Lower leg skin (tissue), 4 donors: ENCODE measurements at places on chromosomes 1 and 21.

DNA sequence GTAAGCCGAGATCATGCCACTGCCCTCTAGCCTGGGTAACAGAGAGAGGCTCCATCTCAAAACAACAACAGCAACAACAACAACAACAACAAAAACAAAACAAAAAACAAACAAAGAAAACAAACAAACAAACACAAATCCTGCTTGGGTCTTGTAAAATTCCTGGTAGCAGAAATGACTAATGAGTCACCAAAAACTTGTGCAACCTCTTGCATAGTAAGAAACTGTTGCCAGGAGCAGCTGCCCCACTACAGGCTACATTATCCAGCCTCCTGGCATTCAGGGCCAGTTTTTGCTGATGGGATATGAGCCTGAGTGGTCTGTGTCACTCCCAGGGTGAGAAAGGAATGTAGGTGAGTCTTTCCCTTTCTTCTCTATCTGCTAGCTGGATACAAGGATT lies 245.4 kb downstream of the TNR start:
- DNase-seq, result no peak

- no peak for DNase-seq
Measured at GRCh38 chr21:35940074-35940927, 120.0 kb downstream of the SETD4 start.

DNA sequence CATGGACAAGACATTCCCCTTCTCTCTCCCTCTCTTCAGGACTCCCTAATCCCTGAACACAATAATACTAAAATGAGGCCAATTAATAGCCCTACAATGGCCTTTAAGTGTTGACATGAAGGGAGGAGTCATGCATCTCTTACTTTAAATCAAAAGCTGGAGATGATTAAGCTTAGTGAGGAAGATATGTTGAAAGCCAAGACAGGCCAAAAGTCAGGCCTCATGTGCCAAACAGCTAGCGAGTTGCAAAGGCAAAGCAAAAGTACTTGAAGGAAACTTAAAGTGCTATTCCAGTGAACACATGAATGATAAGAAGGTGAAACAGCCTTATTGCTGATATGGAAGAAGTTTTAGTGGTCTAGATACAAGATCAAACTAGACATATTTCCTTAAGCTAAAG lies 49.5 kb upstream of the CD46 start:
- DNase-seq, result no peak

GRCh38 chr21:41975391-41976272 lies 21.8 kb upstream of the C2CD2 start:
- DNase-seq, result peak; percentile 8

- no peak for DNase-seq
Measured at GRCh38 chr1:216894494-216894893, 171.3 kb upstream of the ESRRG start.

DNA sequence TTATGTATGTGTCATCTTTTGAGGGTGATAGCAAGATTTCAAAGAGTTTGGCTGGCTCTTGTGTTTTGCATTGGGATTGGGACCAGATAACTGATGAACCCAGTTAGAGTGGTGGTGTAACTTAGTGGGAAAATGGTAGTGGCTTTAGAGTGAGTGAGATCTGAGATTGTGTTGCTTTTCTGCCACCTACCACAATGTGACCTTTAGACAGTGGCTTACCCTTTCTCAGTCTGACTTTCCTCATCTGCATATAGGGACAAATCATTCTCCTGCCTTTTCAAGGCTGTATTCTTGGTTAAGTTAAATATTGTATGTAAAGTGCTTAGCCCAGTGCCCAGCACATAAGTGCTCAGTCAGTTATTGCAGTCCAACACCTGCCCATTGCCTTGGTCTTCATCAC lies 31.3 kb downstream of the CENPF start:
- DNase-seq, result no peak

- no peak for DNase-seq
Measured at GRCh38 chr1:14452551-14452950, 145.9 kb upstream of the KAZN start.

GRCh38 chr1:58933599-58933926 lies 149.7 kb upstream of the JUN start:
- DNase-seq, result no peak

- DNase-seq, result no peak
Measured at GRCh38 chr1:70090141-70090540, 115.2 kb downstream of the LRRC40 start.

- no peak for DNase-seq
Measured at GRCh38 chr1:160708118-160708517, 3.5 kb downstream of the CD48 start.

GRCh38 chr1:24773618-24774017 lies 28.4 kb downstream of the CLIC4 start:
- DNase-seq, result no peak

DNA sequence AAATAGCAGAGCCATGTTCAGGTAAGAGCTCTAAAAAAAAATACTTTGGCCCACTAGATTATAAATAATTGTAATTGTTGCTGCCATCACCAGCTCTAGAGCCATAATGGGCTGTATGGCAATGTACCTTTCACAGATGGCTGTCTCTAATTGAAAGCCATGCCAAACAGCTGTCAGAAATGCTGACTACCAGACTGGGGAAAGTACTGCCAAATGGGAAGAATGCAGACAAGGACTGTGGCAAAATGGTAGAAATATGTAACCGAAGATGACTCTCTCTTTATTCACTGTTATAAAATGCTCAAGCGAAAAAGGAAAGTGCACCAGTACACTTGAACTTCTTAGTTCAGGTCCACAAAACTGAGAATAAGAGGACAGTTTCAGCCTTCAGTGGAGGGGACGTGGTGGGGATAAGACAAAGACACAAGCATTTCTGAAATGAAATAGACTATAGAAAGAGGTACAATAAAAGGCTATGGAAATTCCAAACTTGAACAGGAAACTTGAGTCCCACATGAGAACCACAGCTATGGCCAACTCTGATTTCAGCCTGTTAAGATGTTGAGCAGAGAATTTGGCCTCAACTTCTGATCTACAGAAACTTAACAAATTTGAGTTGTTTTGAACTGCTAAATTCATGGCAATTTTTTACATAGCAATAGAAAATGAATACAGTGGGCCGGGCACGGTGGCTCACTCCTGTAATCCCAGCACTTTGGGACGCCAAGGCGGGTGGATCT lies 46.5 kb upstream of the LPGAT1 start:
- no peak for DNase-seq

DNA sequence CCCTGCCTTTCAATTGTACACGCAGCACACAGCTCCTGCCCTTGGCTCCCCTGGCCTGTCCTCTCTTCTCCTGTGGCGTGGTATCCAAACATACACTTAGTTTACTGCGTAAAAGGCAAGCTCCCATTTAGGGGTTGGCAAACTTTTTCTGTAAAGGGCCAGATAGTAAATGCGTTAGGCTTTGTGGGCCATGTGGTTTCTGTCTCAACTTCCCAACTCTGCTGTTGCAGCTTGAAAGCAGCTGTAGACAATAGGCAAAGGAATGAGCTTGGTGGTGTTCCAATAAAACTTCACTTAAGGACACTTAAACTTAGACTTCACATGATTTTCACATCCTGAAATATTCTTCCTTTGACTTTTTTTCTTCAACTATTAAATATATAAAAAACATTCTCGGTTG lies 63.3 kb downstream of the RHOU start:
- DNase-seq, result no peak
